NCI-H1417 (cell line): ENCODE measurements at places on chromosomes 4 and X.
A peak's percentile ranks its signal among the peaks of the same experiment; 100 is the strongest.

DNA sequence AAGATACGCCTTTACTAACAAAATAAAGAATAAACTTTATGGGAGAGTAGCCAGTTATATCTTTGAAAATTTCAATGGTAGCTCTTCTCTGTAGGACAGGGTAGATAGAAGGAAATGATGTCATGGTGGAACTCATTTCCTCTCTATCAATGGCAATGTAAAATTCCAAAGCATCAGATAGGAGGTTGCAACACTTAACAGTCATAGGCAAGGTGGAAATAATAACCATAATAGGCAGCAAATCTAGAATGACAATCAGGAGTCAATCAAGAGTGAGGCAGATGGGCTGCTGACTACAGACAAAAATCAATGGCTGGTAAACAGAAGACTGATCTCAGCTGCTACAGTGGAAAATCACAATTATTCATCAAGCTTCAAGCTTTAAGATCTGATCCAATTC lies 53.9 kb upstream of the TET2 start:
- no peak for DNase-seq

GRCh38 chr4:188975271-188975670 lies 836.0 kb downstream of the TRIML1 start:
- DNase-seq = no peak

DNA sequence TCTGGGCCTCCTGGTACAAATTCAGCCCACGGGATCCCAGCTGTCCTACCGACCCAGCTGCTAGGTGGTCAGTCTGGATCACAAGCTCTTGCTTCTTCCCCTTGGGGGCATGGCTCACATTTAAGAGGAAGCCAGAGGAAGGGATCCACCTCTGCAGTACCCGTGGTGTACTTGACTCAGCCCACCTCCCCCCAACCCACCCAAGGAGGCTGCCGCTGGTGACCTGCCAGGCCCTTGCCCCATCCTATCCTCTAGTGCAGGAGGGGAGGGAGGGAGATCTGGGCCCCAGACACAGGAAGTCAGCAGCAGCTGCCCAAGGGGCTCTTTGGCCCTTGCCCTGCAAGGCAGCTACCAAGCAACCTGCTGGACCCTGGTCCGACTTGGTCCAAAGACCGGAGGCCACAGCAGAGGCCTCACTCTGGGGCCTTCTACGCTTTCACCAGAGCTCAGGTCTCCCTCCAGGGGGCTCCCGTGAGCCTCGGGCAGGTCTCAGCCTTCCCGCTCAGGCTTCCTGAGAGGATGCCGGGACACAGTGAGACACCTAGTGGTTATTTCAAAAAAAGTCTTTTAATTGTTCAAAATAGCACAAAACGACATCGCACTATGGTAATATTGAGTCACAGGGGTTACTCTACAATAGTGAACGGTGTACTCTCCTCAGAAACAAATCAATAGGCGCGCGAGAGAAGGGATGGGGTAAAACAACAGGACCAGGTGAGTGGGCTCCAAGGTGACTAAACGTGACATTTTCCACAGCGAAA lies 2.7 kb upstream of the RENBP start:
- peak; percentile 81 for DNase-seq

DNA sequence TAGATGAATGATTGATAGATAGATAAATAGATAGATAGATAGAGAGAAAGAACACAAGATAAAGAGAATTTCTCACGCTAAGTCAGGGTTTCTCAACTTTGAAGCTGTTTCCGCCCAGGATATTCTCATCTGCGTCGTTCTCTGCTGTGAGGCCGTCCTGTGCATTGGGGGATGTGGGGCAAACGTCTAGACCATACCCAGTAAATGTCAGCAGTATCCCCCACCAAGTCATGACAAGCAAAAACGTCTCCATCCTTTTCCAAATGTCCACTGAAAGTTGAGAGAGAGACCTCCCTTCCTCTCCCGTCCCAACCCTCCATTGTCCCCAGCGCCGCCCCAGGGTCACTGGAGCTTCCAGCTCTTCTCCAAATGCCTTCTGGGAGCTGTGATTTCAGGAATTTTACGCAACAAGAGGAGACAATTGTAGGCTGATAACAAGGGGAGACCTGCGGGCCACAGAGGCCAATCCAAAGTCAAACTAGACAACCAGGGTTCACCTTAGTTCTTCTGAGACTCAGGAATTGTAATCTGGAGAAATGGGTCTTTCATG lies 8.9 kb upstream of the CRLF2 start:
- DNase-seq = no peak
